Neural progenitor cell (in vitro differentiated cells): ENCODE measurements at places on chromosomes 7 and 10. TPM values are rescaled to one million over a fixed set of nuclear protein-coding genes. Genes with fewer than 3 reads are reported as not detected.

DNA sequence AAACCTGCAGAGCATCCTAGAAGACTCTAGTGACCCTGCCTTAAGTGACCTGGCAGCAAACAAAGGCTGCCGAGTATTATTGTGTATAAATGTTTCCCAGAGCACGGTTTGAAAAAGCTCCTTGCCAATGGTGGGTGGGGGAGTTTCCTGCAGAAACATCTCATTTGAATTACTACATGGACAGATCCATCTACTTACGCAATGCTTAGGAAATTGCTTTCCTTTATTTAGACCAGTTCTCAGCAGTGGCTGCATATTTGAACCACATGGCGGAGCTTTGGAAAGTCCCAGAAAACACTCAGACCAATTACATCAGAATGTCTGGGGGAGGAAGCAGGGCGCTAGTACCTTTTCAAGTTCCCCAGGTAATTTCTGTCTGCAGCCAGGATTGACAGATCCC, 560.9 kb downstream of the SDK1 start:
- H3K27me3 ChIP-seq, result no peaks in the 10 kb centered on the region
- no peak overlapping the region for H3K4me3 ChIP-seq
- DNase-seq, result no peak
- no peaks in the 10 kb centered on the region for H3K36me3 ChIP-seq

DNA sequence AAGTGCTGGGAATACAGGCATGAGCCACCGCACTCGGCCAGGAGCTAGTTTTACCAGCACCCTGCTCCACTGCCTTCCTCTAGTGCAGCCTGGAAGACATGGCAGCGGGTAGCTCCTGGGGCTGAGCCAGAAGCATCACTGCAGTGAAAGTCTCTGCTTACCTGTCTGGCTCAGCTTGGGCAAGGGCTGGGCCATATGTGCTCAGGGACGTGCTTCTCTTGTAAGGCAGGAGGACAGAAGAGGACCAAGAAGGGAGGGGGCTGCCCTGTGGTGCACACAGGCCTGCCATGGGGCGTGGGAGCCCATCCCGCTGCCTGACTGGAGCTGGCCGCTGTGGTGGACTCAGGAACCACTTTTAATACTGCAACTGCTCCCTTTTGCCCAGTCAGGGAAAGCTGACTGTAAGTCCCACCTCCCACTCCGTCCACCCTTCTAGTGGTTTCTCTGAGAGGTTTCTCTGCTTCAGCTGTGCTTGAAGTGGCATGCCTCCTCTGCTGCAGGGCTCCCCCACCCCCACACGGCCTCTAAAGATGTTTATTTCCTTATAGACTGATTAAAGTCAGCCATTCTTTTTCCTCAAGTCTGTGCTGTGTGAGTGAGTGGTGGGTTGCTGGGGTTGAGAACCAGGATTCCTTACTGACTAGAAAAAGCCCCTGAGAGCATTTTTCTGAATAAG, 25.3 kb upstream of the C10orf95 start:
- no peaks in the 10 kb centered on the region for H3K36me3 ChIP-seq
- no peak overlapping the region for H3K27ac ChIP-seq
- no peaks in the 10 kb centered on the region for H3K27me3 ChIP-seq

The VSTM4 gene
- total RNA-seq, result 0.92 and 1.2 TPM in 2 replicates

The MEIG1 gene
- total RNA-seq, result not detected in 2 replicates

The IRF5 gene
- 0.22 and 0.28 TPM in 2 replicates for total RNA-seq
